ENCODE measurements at places on chromosomes 5 and 9. TPM values are rescaled to one million over a fixed set of nuclear protein-coding genes. Genes with fewer than 3 reads are reported as not detected.

TIGD6 gene
- 0.75 TPM for total RNA-seq

ACTBL2 gene
- total RNA-seq = 2.2 TPM

- no peak for DNase-seq
These were observed 20.1 kb downstream of the SREK1 start for GRCh38 chr5:66164044-66164790.

GRCh38 chr9:37706290-37706689, 47.3 kb upstream of the TRMT10B start:
- DNase-seq = no peak

Measured in epithelial cell of proximal tubule (primary cell).